Choroid plexus epithelial cell (primary cell): ENCODE measurements at places on chromosomes 6 and 20.

GRCh38 chr6:158050955-158051354 lies 69.3 kb downstream of the SYNJ2 start:
- no peak for DNase-seq

DNA sequence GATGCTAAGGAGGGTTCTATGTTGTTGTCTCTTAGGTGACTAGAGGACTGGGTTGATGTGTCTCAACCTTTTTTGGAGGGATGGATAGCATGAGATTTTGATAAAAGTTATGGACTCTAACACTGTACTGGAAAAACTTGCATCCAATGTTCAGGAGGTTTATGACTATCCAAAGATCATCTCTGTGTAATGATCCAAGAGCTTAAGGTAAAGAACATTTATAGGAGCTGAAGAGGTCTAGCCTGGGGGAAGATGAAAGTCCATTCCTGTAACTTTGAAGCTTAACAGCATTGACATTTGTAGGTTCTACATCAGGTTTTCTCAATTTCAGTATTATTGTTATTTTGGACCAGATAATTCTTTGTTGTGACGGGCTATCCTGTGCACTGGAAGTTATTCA lies 48.9 kb downstream of the ESF1 start:
- no peak for DNase-seq

DNA sequence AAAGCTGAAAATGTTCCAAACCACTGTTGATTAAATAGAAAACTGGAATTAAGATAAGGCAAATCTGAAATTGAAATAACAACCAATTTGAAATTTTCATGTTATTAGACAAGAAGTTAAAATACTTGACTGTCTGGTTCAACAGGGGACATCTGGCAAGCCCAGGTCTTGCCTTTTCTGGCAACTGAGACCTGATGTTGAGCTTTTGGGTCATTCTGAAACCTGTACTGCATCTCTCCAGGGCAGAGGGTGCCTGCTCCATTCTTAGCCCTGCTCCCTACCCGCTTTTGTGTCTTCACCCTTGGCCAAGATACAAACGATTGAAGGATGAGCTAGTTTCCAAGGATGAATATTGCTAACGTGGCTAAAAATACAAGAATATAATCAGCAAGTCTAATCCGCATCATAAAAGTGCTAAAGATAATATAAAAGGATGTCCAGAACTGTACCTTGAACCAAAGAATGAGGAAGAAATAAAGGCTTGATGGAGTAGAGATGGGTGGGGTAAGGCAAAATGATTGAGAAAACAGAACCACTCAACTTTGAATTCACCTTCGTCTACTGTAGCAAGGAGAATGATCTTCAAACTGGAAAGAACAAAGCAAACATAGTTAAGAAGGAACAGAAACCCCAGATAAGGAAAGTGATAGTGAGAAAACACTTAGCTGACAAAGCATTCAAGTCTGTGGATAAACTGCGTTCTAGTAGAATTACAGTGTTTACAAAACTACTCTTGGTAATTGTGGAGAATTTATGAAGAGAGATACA lies 109.8 kb upstream of the MAN1A1 start:
- DNase-seq, result no peak

DNA sequence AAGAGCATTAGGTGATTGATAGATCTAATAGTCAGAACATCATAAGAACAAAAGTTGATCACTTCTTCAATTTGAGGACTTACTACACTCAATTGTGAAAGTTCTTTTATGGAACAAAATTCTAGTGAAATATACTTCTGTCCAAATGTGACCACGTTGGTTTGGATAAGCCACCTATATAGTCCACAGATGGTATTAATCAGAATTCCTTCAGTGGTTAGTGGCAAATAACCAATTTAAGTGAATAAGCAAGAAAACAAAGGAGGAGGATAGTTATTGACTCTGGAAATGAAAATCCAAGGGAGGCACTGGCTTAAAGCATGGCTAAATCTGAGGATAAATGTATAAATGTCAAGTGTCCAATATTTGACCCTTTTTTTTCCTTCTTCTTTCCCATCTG lies 268.5 kb upstream of the MARCKS start:
- DNase-seq, result no peak

DNA sequence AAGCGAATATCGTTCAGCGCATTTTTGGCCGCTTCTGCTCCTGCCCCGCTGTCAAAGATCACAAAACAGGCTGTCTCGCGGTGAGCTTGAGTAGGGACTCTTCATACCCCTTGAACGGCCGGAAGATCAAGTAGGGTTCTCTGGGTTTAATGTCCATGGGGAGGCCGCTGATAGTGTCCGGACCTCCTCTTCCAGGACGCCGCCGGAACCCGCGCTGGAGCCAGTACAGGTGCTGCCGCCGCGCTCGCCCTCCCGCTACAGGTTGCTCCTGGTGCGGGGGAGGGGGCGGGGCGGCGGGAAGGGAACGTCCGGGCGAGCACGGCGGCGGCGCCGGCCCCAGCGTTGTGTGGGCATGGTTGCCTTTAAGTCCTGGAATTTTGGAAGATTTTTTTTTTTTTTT lies 67.4 kb downstream of the KHDC1L start:
- DNase-seq, result no peak

- DNase-seq, result no peak
These were observed 100.5 kb downstream of the QRSL1 start for GRCh38 chr6:106729841-106730240.

- no peak for DNase-seq
These were observed 617.0 kb upstream of the AGPAT4 start for GRCh38 chr6:161890832-161891297.

- DNase-seq, result no peak
These were observed 9.8 kb downstream of the PDE10A start for GRCh38 chr6:165653196-165653595.

GRCh38 chr6:27414996-27415395 lies 26.4 kb downstream of the ZNF391 start:
- no peak for DNase-seq

DNA sequence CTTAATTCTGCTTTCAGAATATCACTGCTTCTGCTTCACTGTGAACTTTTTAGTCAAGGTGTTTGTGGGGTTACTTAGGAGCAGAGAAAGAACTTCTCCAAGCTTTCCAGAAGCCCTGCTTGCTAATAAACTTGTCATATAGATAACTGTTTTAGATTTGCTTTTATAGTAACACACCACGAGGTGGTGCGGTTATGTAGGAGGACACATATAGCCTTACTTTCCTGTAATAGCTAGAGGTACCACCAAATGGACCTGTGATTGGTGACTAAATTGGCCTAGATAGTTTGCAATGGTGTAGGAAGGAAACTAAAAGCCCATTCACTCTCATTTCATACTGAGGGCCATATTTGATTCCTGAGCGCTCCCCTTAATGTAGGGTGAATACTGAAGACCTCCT lies 52.3 kb upstream of the BCLAF1 start:
- no peak for DNase-seq

GRCh38 chr20:57493091-57493615 lies 31.8 kb downstream of the CTCFL start:
- no peak for DNase-seq

DNA sequence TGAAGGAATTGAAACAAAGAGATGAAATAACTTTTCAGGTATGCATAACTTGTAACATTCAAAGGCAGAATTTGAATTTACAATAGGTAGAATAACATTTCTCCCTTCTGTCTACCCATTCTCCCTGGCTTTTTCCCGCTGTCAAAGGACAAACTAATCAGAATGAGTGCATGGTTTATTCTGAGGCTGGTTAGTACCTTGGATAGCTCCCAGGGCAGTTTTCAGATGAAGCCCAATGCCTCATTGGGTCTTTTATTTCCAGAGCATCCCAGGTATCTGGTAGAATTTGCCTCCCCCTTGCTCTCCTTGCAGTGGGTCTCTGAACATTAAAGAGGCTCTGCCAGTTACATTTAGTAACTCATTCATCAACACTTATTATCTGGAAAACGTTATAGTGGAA lies 665.5 kb downstream of the BCKDHB start:
- peak; percentile 60 for DNase-seq

GRCh38 chr6:26034905-26035304 lies 52.3 kb upstream of the HFE start:
- no peak for DNase-seq

DNA sequence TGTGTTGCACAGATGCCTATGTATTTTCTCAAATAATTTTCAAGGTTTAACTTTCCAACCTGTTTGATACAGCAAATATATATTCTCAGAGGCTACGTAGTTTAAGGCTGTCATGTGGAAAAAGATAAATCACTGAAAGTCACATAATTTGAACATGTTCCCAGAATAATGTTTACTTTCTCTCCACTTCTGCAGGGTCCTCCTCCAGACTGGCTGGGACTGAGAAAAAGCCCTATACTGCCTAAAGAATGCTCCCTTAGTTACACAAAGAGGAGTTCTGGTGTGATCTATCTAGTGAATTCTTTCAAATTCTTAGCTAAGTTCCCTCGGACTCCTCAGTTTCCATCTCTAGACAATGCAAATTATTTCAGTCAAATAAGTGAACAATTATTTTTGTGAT lies 411.0 kb downstream of the C6orf118 start:
- DNase-seq, result no peak

- peak; percentile 54 for DNase-seq
These were observed at the start of gene FERMT1 for GRCh38 chr20:6122873-6123648. Gene FERMT1, minus strand, starts transcription at chr20:6123030. Its CDS starts 3,476 bp downstream, at chr20:6119554.

DNA sequence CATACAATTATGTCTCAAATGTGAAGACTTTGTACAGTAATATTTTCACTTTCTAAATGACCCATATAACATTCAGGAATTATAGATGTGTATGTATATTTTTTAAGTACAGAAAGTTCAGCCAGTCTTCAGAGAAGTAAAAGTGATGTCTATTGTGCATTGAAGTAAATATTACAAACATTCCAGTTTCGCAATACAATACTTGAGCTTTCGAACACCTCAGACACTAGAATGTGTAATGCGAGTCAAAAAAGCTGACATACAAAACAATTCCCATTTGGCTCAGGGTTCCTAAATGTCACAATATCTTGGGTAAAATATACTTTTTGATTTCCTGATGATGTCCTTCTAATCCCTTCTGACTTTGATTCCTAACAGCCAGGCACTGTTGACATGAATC lies 101.4 kb downstream of the ZNF217 start:
- DNase-seq, result peak; percentile 6

GRCh38 chr20:24993337-24994185 lies 1.0 kb upstream of the APMAP start:
- peak; percentile 60 for DNase-seq

DNA sequence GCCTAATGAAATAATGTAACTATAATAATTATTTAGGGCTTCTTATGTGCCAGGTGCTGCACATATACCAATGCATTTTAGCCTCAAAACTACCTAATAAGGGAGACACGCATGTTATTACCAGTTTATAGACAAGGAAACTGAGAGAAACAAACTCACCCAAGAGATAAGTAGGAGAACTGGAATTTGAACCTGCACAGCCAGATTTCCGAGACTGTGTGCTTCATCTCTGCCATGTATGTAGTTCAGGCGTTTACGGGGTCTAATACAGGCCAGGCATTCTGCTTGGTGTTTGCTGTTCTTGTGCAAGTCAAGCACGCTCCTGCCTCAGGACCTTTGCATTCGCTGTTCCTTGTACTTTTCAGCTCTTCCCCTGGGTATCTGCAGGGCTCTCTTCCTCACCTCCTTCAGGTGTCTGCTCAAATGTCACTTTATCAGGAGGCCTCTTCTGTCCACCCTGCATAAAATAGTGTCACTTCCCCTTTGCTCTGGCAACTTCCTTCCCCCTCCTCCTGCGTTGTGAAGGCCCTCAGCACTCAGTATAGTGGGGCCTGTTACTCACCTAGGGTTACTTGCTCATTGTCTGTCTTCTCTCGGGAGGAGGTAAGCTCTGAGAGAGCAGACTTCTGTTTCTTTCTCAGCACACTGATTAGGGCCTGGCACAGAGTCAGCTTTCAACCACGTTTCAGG lies 6.1 kb upstream of the NSFL1C start:
- no peak for DNase-seq

DNA sequence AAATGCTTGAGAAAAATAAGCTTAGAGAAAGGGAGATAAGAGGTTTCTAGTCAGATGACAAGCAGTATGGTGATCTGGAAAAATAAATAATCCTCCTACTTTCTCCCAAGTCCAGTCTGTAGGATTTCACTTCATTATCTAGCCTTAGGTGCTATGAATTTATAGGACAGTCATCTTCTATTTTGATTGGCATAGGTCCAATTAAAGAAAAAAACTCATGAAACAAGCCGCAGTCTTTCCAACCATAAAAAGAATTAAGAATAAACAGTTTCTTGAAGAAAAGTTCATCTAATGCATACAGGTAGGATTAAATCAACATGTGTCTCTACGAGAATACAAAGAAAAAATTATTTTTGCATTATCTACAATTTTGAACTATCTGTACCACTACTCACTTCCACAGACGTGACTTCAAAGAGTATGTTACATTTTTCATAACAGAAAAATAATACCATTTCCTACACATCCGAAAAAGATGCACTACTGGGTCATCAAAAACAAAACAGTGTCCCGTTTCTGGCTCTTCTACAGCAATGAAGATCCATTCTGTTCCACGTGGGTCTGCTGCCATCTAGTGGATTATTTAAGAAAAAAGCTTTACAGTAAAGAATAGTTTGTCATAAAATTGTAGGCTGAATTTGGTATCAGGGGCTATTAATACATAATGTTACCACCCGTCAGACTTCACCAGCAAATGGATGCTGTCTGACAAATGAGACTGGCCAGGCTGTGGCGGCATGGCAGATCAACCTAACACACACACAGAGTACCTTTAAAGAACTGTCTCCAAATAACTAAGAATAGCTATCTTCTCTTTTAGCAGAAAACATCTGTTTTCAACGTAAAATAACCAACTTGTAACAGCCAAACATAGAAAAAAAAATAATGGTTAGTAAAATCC lies 28.9 kb downstream of the STX7 start:
- DNase-seq, result peak; percentile 82

- DNase-seq, result no peak
These were observed 41.7 kb downstream of the CD2AP start for GRCh38 chr6:47519279-47519678.

DNA sequence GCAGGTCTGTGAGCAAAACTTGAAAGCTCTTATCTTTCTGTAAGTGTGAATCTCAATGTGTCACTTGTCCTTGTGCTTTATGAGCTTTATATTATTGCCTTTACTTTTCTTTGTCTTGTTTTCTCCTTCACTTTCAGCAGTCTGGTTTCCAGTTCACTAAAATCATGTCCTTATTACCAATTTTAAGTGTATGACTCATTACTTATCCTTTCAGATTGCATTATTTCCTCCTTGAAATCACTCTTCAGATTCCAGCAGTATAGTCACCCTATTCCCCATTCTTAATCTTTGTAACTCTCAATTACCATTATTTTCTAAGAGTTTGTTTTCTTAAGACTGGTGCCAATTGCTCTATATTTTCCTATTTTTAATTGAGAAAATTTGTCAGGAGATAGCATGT lies 117.4 kb upstream of the GRIK2 start:
- peak; percentile 5 for DNase-seq

GRCh38 chr20:10309326-10309725 lies 90.7 kb downstream of the SNAP25 start:
- DNase-seq, result peak; percentile 93
